Central memory CD8-positive, alpha-beta T cell (primary cell): ENCODE measurements at places on chromosomes 11 and 22.

DNA sequence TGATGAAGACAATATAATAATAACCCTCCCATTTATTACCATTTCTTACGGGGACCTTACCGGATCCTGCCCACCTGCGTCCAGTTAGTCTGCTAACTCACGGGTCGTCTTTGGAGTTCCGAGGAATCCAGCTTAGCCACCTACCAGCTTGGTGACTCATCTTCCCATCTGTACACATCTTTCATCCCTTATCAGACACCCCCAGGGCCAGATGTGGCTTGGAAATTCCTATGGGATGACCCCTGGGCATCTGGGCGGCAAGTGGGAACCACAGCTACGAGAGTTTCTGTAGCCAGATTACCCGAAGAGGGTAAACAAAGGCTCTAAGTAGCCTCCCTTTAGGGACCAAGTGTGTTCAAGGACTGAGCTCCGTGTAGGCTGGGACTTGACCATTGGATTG is 12.8 kb upstream of the PRR5 start:
- DNase-seq = no peak

DNA sequence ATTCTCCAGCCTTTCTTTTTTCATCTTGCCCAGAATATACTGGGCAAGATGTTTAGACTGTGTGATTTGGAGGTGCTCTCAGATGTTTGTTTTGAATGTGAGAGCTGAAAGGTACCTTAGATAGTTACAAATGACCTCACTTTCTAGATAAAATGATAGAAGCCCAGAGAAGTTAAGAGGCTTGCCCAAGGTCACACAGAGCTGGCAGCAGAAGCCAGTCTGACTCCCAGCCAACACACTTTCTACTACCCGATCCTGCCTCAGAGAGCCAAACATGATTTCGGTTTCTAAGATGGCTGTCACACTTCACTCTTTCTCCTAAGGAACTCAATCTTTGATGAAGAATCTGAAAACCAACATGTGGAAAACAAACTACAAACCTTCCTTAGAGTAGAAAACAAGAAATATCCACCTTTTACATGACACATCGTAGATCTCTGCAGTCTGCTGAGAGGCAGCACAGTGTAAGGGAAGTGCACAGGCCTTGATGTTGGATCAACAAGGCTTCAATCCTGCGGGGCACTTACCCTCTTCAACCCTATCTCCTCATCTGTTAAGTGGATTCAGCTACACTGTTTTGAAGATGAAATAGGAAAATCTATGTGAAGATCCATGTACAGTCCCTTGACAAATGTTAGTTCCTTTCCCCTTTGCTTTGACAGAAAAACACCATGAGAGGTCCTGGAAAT is 58.6 kb downstream of the SYTL2 start:
- DNase-seq = no peak

DNA sequence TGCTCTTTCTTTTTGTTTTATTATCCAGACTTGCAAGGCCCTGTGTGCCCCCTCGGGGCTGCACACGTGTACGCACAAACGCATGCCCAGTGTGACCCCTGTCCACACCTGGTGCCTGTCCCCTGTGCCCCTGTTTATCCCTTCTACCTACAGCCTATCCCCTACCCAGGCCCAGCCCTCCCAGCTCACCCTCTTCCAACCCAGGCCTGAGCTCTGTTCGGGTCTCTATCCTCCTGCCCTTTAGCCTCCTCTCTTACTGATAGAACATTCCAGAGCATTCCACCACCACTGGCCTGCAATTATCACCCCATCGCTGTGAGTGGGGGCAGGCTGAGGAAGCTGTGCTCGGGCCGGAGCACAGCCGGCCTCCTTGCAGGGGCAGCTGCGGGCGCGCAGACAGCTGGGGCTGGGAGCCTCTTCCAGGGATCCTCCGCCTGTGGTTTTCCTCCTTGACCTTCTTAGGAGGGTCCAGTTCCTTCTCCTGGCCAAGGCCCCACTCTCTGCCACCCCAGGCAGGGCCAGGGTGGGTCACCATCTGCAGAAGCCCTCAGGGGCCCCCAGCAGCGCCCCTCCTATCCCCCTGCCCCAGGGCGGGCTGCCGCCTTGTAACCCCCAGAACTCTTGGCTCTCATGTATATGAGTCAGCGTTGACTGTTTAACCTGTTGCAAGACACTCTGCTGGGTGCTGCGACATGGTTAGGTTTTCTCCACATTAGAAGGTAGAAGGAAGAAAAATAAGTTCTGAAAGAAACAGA is 41.8 kb upstream of the KCNQ1OT1 start:
- DNase-seq = no peak

DNA sequence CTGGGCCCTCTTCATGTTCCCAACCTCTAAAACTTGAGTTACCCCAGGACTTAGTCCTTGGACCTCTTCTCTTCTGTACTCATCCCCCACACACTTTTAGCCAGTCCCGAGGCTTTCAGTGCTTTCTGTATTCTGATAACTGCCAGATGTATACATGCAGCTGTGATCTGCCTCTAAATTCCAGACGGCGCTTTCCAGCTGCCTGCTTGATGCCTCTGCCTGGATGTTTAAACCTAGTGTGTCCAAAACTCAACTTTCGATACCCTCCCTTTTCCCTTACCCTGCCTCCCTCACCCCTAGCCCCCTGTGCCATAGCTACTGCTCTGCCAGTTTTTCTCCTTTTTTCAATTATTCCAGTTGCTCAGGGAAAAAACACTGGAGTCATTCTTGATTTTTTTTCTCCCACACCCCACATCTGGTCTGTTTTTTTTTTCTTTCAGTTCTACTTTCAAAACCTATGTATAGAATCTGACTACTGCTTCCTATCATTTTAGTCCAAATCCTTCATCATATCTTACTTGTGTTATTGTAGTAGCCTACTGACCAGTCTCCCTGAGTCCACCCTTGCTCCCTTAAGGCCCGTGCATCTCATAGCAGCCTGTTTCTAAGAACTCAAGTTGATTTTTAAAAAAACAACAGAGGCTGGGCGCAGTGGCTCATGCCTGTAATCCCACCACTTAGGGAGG is 32.9 kb upstream of the TECTA start:
- DNase-seq = no peak

DNA sequence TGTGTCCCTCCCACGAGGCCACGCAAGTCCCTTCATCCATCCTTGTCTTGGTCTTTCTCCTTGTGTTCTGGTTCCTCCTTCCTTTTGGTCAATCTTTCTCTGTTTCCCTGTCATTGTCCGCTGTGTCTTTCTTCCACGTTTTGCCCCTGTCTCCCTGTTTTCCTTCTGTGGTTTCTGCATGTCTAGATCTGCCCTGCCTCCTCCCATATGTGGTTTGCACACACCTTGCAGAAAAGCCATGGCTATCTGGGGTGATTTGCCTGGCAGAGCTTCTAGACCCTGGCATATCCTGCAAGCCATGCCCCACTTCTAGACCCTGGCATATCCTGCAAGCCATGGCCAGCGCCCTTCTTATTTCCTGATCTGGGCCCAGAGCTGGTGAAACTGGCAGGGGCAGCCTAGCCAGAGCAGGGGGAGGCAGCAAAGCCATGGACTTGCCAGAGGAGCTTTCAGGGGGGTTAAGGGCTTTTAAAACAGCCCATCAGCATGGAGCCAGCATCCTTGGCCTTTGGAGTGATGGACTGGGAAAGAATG is 131.6 kb upstream of the NECTIN1 start:
- no peak for DNase-seq

- DNase-seq = no peak
Observed at GRCh38 chr11:115169251-115169650, 335.0 kb downstream of the CADM1 start.

GRCh38 chr11:3914805-3915204 is 59.3 kb downstream of the STIM1 start:
- no peak for DNase-seq

GRCh38 chr11:123103326-123103980 is 41.5 kb upstream of the HSPA8 start:
- peak; percentile 16 for DNase-seq

GRCh38 chr11:35847473-35847872 is 96.4 kb upstream of the LDLRAD3 start:
- DNase-seq = no peak

DNA sequence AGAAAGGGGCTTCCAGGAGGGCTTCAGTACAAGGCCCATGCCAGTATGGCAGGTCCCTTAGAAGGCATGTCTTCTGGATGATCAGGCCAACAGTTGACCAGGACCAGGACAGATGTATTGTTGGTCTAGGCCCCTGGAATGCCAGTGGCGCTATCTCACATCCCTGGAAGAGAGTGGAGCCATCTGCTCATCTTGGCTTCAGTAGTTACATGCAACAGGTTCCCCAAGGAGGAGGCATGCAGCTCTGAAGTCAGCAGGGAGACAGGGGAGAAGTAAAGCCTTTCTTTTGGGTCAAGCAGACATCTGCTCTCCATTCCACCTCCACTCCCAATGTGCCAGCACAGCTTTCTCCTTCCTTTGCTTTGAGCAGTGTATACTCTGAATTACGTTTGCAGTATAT is 244.1 kb downstream of the KIRREL3 start:
- DNase-seq = no peak

GRCh38 chr11:61042961-61043540 is 59.2 kb upstream of the CD5 start:
- DNase-seq = no peak

DNA sequence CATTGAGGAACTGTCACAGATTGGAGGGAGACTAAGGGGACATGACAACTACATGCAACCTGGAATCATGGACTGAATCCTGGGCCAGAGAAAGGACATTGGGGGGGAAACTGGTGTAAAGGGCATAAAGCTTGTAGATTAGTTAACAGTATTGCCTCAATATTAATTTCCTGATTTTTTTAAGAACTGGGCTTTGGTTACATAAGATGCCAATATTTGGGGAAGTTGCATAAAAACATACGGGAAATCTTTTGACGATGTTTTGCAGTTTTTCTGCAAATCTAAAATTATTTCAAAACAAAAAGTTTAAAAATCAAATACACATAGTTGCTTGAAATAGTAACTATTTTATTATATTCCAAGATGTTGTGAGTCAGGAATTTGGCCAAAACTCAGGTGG is 2.9 kb upstream of the FOLR3 start:
- no peak for DNase-seq

GRCh38 chr22:30276039-30276438 is 9.4 kb upstream of the OSM start:
- DNase-seq = no peak

- no peak for DNase-seq
Observed at GRCh38 chr11:117953024-117953671, 23.9 kb upstream of the TMPRSS13 start.

DNA sequence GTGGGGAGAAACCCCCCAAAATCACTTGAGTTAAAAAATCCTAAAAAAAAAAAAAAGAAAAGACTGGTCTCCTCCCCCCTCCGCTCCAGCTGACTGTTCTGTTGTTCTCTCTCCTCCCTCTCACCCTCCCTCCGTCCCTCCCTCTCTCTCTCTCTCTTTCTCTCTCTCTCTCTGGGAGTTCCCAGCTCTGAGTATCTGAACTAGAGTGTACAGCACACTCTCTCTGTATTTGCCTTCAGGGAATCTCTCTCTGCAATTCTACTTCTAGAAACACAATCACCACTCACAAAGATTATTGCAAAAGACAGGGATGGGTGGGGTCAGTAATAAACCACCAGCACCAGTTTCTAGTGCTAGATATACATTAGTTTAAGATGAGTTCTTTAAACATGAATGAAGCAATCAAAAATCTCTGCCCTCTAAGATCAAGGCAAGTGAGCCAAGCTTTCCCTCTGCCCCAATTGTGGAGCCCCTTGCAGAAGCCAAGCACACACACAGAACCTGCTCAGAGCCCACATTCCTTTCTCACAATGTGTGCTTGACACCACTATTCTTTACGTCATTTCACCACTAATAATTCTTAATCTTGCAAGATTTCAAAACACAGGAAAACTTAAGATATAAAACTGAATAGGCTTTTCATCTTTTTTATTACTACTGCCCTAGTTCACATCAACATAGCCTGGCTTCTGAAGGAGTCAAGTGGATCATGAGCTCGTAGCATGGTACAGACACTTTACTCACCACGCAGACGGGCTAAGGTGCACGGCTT is 133.5 kb downstream of the RBFOX2 start:
- no peak for DNase-seq
